Mesendoderm (in vitro differentiated cells): ENCODE measurements at places on chromosomes 3 and 15.

- DNase-seq = no peak
Measured at GRCh38 chr3:106643684-106644161, 733.5 kb upstream of the CCDC54 start.

DNA sequence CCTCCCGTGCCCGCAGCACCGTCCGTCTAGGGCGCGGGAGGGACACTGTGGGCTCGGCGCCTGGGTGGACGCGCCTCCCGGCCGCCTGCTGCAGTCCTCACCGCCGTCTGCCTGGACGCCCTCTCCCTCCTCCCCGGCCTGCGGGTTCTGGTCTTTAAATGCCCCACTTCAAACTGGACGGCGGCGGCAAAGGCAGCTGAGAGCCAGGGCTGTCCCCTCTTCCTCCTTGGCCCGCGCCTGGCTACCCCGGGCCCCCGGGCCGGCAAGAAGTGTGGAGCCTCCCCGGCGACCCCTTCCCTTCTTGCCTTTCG, 426 bp downstream of the CBLB start:
- peak; percentile 75 for DNase-seq

GRCh38 chr3:129558081-129558771, 15.3 kb downstream of the H1-8 start:
- no peak for DNase-seq

- DNase-seq = no peak
Measured at GRCh38 chr3:72285502-72285901, 500.6 kb upstream of the PROK2 start.

GRCh38 chr15:62928242-62928999, 114.1 kb upstream of the TPM1 start:
- DNase-seq = peak; percentile 22

GRCh38 chr3:165201964-165202363, 5.8 kb upstream of the SLITRK3 start:
- DNase-seq = no peak

GRCh38 chr3:109339197-109339596, 1.9 kb upstream of the DPPA4 start:
- DNase-seq = peak; percentile 26

GRCh38 chr15:60761505-60761845, 282.5 kb upstream of the ICE2 start:
- DNase-seq = no peak

DNA sequence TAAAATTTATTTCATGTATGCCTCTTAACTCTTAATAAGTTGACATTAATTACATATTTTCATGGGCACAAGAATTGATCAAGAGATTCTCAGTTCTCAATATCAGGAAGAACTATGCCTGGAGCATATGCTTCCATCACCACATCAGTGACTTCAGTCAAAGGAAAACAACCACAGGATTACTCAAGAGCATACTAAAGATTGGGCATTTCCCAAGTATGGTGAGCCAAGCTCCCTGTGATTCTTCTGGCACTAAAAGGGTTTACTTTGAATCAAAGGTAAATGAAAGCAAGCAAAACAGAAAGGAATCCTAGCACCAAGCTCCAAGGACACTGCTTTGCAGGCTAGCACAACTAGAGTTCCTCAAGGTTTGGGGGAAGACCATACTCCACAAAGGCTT, 44.6 kb downstream of the FMN1 start:
- no peak for DNase-seq

DNA sequence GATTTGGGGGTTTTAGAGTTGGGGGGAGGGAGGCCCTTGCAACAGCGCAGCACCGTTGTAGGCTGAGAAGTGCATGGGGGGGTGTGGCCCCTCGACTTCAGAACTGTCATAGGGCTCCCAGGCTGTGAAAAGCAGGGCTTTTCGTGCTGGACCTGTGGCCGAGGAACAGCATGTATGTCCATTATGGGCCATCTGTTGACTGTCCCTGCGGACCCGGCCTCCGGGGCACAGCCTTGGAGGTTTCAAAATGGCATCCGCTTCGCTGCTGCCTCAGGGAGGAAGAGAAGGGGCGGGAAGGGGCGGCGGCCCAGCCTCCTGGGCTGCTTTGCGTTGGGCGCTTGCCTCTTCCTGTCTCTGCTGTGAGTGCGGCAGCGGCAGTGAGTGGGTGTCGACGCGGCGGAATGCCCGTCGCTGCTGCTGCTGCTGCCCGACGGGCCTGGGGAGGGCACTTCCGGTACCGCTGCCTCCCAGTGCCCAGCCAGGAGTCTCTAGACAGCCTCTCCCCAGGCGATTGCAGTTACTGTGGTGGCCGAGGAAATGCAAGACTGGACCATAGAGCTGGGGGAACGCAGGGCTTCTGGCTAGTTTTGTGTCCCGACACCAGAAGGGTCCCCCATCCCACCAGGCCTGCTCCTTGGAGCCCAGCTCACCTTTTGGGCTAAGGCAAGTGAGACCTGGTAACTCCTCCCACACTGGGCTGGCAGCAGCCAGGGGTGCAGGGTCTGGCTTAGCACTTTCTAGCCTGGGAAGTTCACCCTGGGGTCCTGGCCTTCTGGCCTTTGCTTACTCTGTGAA, 1.9 kb downstream of the GNAI2 start:
- DNase-seq = peak; percentile 90

DNA sequence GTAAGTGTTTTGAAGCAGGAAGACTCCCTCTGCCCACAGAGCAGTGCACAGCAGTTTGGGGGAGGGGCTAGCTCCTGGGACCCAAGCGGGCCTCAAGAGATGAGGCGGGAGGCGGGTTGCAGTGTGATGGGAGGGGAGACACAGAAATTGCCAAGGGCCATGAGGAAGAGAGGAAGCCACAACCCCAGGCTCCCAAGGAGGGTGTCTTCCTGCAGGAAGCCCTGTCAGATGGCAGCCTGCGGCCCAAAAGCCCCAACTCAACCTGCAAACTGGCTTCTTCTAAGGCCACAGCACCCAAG, 7.3 kb upstream of the ISLR2 start:
- peak; percentile 82 for DNase-seq

DNA sequence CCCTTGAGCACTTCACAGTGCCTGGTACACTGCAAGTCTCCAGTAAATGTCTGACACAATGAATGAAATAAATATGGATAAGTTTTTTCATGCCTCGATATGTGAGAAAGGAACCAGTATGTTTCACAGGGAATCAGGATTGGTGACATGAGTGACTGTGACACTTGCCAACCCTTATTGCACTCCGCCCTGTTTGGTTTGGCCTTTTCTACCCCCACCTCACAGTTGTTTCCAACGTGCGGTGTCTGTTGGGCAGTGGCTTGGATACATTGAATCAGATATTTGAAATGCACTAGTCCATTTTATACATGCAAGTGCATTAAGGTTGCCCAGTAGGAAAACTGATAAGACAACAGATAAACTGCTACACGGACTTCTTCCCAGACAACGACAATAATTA, 2.0 kb downstream of the NPHP3 start:
- no peak for DNase-seq

DNA sequence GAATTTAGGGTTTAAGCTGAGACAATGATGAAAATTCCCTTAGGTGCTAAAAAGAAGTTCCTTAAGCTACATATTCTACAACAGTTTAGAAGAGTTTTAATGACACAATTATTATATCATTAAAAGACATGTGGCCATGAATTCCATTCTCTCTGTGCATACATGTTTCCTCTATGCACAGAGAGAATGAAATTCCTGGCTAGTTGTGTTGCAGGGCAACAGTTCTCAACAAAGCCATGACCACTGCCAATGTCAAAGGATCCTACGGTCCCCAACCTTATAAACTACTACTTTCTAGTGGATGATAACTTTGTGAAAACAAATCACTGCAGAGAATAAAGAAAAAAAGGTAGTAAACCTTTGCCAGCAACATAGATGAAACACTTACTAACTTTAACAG, 122.7 kb downstream of the OTOL1 start:
- DNase-seq = no peak

DNA sequence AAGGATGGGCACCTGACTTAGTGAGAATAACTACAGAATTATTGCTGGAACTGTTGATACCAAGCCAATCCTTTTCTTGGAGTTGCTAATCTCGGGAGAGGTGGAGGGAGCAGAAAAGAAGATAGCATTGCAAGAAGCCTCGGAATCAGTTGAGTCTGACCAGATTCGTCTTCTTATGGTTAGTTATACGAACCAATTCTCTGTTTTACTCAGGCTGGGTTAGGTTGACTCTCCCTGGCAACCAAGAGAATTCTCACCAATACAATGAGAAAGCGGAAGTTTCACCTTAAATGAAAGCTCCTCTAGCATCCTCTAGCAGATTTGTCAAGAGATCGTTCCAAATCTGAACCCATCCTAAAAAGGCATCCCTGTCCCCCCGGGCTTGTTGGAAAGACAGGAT, 43.5 kb upstream of the UBE2E1 start:
- DNase-seq = no peak

DNA sequence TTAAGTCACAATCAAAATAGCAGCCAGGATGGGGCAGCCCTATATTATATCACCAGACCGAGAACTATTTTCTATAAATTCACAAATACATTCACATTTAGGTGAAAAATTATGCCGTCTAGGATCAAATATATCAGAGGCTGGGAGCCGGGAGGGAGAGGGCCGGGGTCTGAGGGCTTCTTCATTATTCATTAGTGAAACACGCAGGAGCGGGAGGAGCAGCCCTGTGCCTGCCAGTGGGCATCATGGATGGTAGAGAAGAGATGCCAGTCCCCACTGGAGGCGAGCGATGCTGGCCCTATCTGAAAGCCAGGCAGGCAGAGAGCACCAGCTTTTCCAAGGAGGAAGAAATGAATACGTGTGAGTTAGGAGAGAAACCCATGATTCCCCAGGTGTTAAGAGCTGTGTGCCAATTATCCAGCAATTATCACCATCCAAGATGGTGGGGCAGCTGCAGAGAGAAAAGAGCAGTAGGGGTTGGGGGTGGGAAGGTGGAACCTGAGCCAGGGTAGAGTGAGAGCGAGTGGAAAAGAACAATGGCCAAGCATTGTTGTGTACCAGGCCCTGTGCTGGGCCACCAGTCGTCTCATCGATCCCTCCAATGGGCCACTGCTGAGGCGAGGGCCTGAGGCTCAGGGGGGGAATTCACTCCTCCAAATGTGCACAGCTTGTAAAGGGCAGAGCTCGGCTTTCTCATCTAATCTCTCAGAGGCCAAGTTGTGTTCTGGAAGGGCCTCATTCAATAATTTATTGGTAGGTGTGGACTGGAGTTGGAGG, 261.3 kb upstream of the TLE3 start:
- no peak for DNase-seq

- peak; percentile 3 for DNase-seq
Measured at GRCh38 chr3:11808231-11808630, 38.5 kb downstream of the TAMM41 start.

GRCh38 chr3:196883361-196883760, 15.6 kb downstream of the SENP5 start:
- no peak for DNase-seq

DNA sequence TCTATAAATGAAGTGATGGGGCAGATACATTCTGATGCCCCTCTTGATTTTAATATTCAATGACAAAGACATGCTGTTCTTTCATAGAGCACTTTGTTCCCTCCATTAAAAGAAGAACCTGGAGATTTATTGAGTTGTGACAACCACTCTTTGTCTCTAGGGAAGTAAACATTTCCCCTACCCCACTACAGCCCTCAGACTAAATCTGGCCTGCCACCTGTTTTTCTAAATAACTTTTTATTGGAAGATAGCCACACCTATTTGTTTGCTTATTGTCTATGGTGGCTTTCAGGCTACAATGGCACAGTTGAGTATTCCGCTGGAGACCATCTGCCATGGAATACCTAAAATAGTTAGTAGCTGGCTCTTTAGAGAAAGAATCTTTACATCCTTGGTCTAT, 41.2 kb upstream of the ZNF385D start:
- DNase-seq = no peak

DNA sequence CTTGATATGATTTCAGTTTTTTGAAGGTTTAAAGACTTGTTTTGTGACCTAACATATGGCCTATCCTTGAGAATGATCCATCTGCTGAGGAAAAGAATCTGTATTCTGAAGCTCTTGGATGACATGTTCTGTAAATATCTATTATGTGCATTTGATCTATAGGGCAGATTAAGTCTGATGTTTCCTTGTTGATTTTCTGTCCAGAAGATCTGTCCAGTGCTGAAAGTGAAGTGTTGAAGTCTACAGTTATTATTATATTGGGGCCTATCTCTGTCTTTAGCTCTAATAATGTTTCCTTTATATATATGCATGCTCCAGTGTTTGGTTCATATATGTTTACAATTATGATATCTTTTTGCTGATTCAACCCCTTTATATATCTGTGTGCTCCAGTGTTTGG, 362.8 kb downstream of the EPHA6 start:
- DNase-seq = no peak

DNA sequence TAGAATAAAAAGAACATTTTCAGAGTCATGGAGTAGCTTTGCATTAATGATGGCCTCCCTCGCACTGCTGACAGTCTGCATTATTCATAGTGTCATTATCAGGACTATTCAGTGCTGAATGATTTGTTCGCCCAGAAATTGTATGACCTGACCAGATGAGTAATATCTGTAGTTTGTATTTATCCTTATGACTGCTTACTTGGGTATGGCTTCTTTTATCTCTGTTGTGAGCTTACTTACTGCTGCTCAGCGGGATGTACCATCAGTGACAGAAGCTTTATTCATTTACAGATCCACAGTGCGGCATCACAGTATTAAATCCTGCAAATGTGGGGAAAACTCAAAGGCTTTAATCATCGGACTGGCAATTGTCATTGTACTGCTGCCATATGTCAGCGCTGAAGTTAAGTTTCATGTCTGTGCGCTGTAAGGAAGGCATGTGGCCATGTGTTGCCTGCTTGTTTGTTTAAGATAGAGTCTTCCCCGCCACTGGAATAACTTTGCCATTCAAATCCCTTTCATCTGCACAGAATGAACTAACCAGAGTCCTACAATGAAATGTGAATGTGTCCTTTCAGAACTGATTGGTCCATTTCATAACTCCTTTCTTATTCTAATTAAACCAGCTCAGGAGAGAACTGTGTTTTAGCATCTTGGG, 262.2 kb downstream of the CHL1 start:
- no peak for DNase-seq

DNA sequence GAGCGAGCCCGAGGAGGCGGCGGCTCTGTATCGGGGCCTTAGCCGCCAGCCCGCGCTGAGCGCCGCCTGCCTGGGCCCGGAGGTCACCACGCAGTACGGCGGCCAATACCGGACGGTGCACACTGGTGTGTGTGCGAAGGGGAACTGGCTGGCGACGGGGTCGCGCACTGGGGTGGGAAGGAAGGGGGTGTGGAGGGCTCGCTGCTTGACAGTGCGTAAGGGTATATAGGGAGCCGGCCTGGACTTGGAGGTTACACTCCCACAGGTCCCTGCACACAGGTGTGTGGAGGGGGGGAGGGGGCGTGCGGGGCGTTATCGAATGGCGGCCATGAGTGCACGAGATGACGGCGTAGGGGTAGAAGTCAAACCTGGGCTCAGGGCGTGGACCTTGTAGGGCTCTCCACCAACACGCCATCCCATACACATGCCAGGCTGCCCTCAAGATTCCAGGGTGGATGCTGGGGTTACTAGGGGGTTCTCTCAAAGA, 389 bp downstream of the APEH start:
- DNase-seq = no peak

- no peak for DNase-seq
Measured at GRCh38 chr15:56832125-56832524, 86.3 kb upstream of the TCF12 start.
